ENCODE measurements at places on chromosomes 2 and 18. TPM values are rescaled to one million over a fixed set of nuclear protein-coding genes. Genes with fewer than 3 reads are reported as not detected.
A peak's percentile ranks its signal among the peaks of the same experiment; 100 is the strongest.

GRCh38 chr2:230184727-230185578 is 34.8 kb downstream of the SP110 start:
- no peak for DNase-seq
- H3K36me3 ChIP-seq = peaks cover under 1% of the 10 kb centered on the region
- H3K27me3 ChIP-seq = no peaks in the 10 kb centered on the region
- no peak overlapping the region for H3K4me3 ChIP-seq

DNA sequence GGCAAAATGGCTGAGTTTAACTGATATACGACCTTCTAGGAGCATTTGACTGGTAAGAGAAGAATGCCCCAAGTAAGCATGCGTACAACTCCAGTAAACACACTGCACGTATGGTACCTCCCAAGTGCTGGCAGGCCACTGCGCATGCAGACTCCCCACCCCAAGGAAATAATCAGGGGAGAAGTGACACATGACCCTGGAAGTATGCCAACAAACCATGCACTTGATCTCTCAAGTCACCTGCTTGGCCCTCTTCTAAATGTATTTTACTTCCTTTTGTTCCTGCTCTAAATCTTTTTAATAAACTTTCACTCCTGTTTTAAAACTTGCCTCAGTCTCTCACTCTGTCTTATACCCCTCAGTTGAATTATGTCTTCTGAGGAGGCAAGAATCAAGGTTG is 129.8 kb upstream of the COL5A2 start:
- DNase-seq = no peak
- H3K4me1 ChIP-seq = no peaks in the 10 kb centered on the region

DNA sequence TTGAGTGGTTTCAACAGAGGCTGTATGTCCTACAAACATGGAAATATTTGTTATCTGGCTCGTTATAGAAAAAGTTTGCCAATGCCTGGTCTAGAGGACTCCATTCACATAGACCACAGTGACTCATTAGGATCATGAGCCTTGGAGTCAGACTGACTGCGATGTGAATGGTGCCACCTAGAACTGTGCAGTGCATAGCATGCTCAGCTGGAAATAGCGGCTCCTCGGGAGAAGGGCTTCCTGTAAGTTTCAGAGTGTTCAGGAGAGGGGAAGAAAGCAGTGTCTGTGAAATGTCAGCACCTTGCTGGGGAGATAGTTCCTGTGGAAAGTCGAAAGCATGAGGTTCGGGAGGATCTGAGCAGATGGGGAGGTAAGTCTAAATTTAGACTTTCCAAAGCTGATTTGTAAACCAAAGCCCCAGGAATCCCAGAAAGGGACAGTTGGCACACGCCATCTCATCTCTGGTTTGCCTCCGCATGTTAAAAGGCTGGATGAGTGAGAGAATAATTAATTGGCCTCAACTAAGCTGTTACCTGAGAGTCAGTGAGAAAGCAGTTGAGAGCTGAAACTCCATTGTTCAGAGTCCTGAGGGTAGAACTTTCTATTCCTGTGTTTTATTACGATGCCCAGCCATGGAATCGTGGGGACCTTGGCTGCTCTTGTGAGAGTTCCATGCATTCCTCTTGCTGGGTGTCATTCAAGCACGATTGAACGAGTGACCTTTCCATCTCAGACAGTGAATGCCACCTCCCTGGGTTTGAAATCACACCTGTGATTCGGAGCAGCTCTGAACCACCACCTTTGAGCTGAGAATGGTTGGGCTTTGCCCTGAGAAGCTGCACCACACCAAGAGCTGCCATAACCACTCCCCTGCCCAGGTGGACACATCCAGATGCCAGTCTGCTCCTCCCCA is 99.5 kb downstream of the MAPK4 start:
- no peak overlapping the region for H3K4me3 ChIP-seq
- no peak overlapping the region for H3K27ac ChIP-seq
- no peak for DNase-seq
- H3K27me3 ChIP-seq = no peaks in the 10 kb centered on the region

- H3K27me3 ChIP-seq = no peaks in the 10 kb centered on the region
- H3K4me3 ChIP-seq = no peak overlapping the region
- DNase-seq = no peak
- peak overlapping the region; percentile 72 for H3K27ac ChIP-seq
- no peaks in the 10 kb centered on the region for H3K4me1 ChIP-seq
- H3K36me3 ChIP-seq = no peaks in the 10 kb centered on the region
These were observed 175.4 kb downstream of the HDAC4 start for GRCh38 chr2:239225371-239225851.

TMEM247 gene
- total RNA-seq = not detected
